Stimulated activated CD4-positive, alpha-beta T cell treated with anti-CD3 and anti-CD28 coated beads, Interleukin-4, amount 100 ng/mL, for 24 hours (primary cell): ENCODE measurements at places on chromosomes 1 and 21.

GRCh38 chr1:245987219-245987545 is 519.9 kb downstream of the SMYD3 start:
- DNase-seq, result no peak

GRCh38 chr1:202680586-202681352 is 29.5 kb downstream of the SYT2 start:
- DNase-seq, result no peak

GRCh38 chr1:164649146-164649545 is 90.2 kb downstream of the PBX1 start:
- no peak for DNase-seq

DNA sequence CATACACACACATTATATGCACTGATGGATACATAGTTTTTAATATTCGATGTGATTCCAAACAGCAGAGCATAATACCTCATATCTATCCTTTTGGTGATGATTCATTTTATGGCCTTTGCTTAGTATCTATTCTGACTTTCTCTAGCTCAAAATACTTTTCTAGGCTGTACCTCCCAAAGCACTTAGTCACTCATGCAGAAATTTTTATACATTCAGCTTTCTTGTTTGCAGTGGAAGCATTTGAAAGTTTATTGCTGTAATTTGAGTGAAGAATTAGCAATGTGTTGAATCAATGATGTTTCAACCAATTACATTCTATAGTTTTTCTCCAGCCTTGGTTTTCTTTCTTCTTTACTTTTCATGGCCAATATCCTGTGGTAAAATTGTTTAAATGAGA is 66.7 kb downstream of the LBR start:
- no peak for DNase-seq

DNA sequence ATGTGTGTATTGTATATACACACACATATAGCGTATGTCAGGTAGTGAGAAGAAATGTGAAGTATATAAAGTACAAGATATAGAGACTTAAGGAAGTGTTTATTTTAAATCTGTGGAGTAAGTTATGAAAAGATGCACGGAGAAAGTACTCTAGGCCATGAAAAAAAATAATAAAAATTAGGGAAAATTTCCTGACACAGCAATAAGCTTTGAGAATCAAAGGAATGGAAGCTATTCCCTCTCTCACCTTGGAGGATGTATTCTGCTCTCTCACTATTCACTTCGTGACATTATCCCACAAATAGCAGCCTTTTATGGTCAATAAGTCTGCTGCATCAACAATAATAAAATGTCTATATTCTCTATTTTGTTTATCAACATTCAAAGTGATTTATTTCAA is 700.4 kb upstream of the RGS18 start:
- DNase-seq, result no peak

DNA sequence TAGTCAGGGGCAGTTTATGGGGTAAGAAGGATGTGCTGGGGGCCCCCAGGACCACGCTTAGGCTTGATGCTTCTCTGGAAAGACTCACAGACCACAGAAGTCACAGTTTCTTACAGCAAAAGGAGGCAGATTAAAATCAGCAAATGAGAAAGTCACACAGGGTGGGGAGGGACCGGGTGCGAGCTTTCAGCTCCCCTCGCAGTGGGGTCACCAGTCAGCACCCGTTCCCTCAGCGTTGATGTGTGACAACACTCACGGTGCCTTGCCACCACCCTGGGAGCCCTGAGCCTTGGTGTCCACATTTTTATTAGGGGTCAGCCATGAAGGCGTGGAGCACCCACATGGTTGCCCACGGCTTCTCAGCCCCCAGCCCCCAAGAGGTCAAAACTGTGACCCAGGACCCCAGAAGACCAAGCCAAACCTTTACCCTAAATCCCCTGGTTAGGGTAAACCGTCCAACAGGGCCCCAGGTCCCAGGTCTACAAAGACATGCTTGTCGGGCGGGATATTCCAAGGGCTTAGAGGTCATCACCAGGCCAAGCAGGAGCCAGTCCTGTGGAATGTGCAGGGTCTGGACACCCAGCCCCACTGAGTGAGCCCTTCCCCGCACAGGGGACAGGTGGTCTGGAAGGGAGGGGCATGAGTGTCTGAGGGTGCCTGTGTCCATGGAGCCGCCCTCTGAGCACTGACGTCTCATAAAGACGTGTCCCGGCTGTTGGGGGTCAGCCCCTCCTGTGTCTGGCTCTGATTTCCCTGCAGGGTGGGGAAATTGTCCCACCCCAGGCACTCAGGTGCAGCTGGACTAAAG is 64.5 kb upstream of the ABCG1 start:
- no peak for DNase-seq

GRCh38 chr1:15249081-15249480 is 2.1 kb downstream of the FHAD1 start:
- DNase-seq, result peak; percentile 67

DNA sequence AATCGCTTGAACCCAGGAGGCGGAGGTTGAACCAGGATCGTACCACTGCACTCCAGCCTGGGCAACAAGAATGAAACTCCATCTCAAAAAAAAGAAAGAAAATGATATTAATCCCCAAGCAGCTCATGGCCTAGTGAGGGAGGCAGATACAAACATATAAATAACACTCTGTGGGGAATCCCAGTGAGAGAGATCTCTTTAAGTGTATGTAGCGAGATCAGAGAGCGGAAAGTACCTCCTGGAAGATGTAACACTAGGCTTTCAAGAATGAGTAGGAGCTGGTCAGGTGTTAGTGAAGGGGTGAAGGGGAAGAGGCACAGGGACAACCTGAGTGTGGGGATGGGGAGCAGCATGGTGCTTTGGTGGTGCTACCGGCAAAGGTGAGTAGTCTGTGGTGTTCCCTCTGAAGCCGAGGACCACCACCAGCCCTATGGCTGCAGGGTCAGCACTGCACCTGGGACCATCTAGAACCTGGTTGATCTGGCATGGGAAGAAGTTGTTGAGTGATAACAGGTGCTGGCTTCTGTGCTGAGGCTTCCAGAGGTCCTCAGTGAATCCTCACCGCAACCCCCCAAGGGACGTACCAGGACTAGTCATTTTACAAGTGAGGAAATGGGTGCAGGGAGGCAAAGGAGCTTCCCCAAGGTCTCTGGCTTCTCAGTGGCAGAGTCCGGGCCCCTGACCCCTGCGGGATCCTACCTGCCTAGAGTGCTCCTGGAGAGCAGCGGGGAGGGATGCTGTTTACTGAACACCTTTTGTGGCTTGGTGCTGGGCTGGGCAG is 367.6 kb upstream of the VAMP3 start:
- DNase-seq, result no peak

GRCh38 chr1:17075470-17076255 is 21.8 kb upstream of the SDHB start:
- peak; percentile 11 for DNase-seq

DNA sequence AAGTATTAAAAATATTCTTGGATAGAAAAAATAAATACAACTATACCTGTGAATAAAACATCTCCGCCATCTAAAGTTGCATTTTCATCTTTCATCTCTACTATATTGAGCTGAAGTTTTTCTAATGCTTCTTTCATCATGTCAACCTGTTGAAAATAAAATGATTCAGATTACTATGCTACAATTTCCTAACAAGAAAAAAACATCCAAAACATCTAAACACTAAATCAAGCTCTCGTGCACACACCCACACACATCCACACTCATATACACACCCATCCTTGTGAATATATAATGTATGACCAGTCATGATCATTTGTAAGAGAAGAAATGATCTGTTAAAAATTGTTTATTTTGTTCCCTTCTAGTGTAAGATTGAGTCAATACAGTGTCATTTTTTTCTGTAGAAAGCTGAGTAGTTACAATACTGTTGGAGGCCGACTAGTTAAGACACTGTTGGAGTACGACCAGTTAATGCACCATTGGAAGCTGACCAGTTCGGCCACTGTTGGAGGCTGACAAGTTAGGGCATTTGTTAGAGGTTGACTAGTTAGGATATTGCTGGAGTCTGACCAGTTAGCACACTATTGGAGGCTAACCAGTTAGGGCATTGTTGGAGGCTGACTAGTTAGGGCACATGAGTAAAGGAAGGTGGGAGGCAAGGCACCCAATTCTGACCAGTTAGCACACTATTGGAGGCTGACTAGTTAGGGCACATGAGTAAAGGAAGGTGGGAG is 82.4 kb upstream of the BCL10 start:
- no peak for DNase-seq

DNA sequence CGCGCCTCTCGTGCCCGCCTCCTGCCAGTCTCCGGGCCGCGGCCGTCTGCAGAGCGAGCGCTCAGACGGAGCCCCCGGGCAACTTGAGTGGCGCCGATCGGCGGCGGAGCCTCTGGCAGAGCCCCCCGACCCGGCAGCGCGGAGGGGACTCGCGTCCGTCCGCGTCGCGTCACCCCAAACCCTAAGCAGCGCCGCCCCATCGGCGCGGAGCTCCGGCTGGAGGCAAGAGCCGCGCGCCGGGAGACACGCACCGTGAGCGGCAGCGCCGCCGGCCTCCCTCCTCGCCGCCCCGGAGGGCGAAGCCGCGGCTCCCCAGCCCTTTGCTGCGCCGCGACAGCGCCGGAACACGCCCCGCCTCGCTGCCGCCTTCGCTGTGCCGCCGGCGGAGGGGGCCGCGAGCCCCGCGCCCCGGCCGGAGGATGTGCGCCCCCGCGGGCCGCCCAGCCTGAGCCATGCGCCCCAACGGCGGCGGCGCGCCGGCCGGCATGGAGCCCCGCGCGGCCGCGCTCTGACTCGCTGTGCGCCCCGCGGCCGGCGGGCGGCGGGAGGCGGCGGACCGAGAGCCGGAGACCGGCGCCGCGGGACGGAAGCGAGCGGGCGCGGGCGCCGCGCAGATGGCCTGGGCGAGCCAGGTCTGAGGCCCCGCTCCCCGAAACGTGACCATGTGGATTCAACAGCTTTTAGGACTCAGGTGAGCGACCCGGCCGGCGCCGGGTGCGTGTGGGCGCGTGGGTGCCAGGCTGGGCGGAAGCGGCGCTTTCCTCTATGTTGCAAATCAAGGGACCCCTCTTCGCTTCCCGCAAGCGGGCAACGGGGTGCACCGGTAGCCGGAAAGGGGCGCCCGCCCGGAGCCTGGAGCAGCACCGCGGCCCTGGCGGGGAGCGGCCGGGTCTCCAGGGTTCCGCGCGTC is 610 bp downstream of the AJAP1 start:
- DNase-seq, result no peak

GRCh38 chr1:64936956-64937355 is 29.4 kb downstream of the JAK1 start:
- DNase-seq, result no peak

DNA sequence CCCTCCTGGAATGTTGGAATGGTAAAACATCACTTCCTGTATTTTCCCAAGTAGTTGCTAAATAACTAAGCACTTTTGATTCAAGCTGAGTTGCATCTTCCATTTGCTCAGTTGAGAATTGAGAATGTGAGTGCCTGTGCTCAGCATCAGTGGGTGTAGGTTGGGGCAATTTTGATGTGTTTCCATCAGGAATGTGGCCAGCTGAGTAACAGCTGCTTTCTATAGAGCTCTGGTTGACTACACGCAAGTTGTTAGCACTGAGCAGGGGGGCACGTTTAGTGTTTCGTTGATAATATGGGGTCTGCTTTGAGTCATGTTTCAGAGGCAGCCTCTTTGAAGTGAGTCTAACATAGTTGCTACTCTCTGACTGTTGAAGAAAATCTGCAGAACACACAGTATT is 41.5 kb downstream of the LRRC53 start:
- no peak for DNase-seq

- no peak for DNase-seq
Measured at GRCh38 chr1:68481041-68481440, 15.8 kb downstream of the DEPDC1 start.

GRCh38 chr1:243926803-243927245 is 76.8 kb upstream of the AKT3 start:
- DNase-seq, result no peak

- DNase-seq, result no peak
Measured at GRCh38 chr1:30618335-30618747, 105.0 kb downstream of the MATN1 start.

- DNase-seq, result no peak
Measured at GRCh38 chr21:36461918-36462486, 17.9 kb downstream of the CLDN14 start.

GRCh38 chr1:67578397-67579020 is 106.5 kb upstream of the GADD45A start:
- DNase-seq, result no peak

DNA sequence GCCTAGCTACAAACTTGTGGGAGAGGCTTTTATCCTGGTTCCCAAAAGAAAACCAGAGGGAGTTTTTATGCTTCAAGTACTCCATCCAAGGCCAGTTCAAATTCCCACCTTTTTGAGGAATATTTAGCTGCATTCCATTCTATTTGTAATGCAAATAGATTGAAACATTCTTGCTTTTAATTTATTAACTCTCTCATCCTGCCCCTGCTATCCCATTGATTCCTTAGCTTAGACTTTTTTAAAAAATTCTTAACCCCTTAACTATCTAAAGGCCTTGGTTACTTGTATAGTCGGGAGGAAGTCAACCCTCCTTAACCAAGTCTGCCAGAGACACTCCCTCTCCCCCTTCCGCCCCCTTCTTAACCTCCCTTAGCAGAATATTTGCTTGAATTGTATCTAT is 2.5 kb upstream of the MOV10 start:
- no peak for DNase-seq

DNA sequence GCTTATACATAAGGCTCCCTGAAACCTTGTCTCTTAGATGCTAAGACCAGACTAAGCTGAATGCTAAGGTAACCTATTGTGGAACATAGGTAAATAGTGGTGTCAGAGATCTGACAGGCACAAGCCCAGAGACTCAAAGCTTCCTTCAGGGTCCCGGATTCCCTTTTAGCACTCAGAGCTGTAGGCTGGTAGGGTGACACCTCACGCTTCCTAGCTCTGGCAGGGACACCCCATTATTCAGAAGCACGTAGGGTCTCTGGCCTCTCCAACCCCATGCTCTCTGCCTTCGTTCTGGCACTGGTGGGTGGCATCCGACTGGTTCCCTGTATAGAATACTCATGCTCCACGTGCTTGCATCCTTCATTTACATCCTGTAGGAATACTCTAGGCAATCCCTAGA is 68.4 kb downstream of the CD34 start:
- no peak for DNase-seq

GRCh38 chr1:37012226-37012625 is 22.1 kb downstream of the GRIK3 start:
- no peak for DNase-seq

GRCh38 chr1:15902882-15903281 is 55.4 kb downstream of the SPEN start:
- DNase-seq, result no peak

- no peak for DNase-seq
Measured at GRCh38 chr1:78005755-78006154, 1.0 kb downstream of the DNAJB4 start.

GRCh38 chr1:12343823-12344487 is 114.1 kb downstream of the VPS13D start:
- no peak for DNase-seq

DNA sequence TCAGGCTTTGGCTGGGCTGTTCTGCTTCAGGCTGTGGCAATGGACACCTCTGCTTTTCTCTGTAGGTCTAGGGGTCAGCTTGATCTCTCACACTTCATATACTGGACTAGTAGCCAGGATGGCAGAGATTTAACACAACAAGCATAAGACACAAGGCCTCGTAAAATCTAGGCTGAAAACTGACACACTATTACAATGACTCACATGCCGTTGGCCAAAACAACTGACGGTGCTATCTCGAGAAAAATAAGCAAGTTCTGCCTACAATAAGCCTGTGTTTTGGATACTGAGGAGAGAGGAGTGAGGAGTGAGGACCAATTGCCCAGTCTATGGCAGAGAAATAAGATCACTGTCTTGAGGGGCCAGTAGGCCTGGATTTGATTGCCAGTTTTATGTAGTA is 840.7 kb upstream of the ADAMTS5 start:
- no peak for DNase-seq

- DNase-seq, result no peak
Measured at GRCh38 chr1:66729119-66729518, 23.1 kb upstream of the DYNLT5 start.
